T-cell (primary cell): ENCODE measurements at places on chromosomes 2 and 18.

GRCh38 chr2:231219289-231219688, 20.9 kb downstream of the ARMC9 start:
- no peaks in the 10 kb centered on the region for H3K4me1 ChIP-seq
- H3K27me3 ChIP-seq, result no peaks in the 10 kb centered on the region
- H3K36me3 ChIP-seq, result no peaks in the 10 kb centered on the region
- H3K4me3 ChIP-seq, result no peak overlapping the region
- no peak for DNase-seq

DNA sequence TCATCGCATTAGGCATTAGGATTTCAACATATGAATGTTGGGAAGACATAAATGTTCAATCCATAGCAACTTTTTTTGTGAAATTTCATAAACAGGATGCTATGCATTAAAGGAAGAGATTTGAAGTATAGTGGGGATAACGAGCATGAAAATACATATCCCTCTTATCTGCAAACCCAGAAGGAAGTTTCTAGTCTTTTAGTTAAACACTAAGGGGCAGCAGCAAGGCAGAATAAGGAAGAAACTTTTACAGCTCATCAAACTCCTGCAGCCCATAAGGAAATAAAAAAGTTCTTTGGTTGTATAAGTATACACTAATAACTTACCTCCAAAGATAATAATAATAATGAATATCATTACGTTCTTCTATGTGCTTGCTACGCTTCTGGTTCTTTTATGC, 81.5 kb downstream of the CD226 start:
- no peak overlapping the region for H3K27ac ChIP-seq
- DNase-seq, result no peak
- no peak overlapping the region for H3K4me3 ChIP-seq

- H3K27ac ChIP-seq, result no peak overlapping the region
- H3K4me1 ChIP-seq, result no peaks in the 10 kb centered on the region
- H3K27me3 ChIP-seq, result no peaks in the 10 kb centered on the region
Observed at GRCh38 chr2:51247252-51247805, 215.4 kb upstream of the NRXN1 start.

GRCh38 chr2:174844295-174844708, 80.0 kb upstream of the CHRNA1 start:
- H3K36me3 ChIP-seq, result no peaks in the 10 kb centered on the region
- H3K4me3 ChIP-seq, result no peak overlapping the region
- H3K27me3 ChIP-seq, result no peaks in the 10 kb centered on the region
- no peak for DNase-seq

DNA sequence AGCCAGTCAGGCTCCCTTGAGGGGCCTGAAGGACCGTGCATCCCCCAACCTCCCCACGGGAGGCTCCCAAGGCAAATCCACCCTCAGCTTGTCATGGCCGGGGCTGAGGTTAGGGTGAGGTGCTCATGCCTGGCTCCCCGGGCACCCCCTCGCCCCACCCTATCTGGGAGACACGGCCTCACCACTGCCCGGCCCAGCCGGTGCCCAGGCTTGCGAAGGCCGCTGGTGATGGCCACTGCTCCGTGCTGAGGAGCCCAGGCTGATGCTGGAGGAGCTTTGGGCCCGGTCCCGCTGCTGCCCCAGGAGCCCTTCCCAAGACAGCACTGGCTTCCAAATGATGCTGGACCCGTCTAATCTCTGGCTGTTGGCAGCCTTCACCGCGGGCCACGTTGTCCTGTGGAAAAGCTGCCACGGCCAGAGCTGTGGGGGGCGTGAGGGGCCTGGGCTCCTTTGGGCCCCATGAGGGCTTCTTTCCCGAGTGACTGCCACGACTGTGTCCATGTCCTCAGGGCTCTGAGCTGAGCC, 135.7 kb upstream of the CTDP1 start:
- H3K27me3 ChIP-seq, result peaks cover 30% of the 10 kb centered on the region
- no peaks in the 10 kb centered on the region for H3K4me1 ChIP-seq
- H3K36me3 ChIP-seq, result no peaks in the 10 kb centered on the region

- no peaks in the 10 kb centered on the region for H3K36me3 ChIP-seq
- H3K4me1 ChIP-seq, result no peaks in the 10 kb centered on the region
- no peak overlapping the region for H3K4me3 ChIP-seq
- DNase-seq, result no peak
- H3K27ac ChIP-seq, result no peak overlapping the region
Observed at GRCh38 chr2:195636890-195637289, 20.1 kb upstream of the SLC39A10 start.

- H3K4me3 ChIP-seq, result no peak overlapping the region
- no peak for DNase-seq
- H3K27me3 ChIP-seq, result no peaks in the 10 kb centered on the region
- H3K36me3 ChIP-seq, result peaks cover 18% of the 10 kb centered on the region
Observed at GRCh38 chr2:240498171-240498957, 59.4 kb downstream of the ANKMY1 start.

- no peaks in the 10 kb centered on the region for H3K4me1 ChIP-seq
- peaks cover 9% of the 10 kb centered on the region for H3K27me3 ChIP-seq
- no peaks in the 10 kb centered on the region for H3K36me3 ChIP-seq
Observed at GRCh38 chr2:55460562-55460961, 40.9 kb upstream of the CCDC88A start.

DNA sequence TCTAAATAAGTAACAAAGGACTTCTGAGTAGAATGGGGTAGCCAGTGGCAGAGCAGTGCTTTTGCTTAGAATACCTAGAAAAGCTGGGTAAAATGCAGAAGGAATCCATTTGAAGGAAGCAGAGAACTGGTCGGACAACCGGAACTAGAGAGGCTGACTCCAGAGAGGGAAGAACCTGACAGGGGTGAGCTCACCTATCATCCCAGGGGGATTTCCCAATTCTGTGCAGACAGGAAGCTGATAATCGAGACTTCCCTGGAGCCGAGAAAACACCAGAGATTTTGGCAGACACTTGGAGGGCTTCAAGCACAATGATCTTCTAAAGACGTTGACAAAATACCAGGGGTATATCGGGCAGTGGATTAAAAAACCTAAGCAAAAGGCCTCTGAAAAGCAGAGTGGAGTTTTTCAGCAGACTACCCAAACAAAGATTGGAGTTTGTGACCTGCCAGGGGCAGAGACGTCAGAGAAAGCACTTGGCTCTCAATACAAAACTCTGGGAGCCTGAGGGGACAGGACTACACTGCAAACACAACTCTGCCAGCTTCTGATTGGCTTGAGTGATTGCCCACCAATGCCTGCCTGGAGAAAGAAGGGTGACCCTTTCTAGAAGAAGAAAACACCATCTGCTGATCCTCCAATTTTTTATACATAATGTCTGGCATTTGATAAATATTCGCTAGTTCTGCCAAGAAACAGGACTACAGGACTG, 67.5 kb upstream of the TTN start:
- no peaks in the 10 kb centered on the region for H3K36me3 ChIP-seq
- H3K4me1 ChIP-seq, result no peaks in the 10 kb centered on the region
- no peaks in the 10 kb centered on the region for H3K27me3 ChIP-seq
- H3K4me3 ChIP-seq, result no peak overlapping the region
- DNase-seq, result no peak

DNA sequence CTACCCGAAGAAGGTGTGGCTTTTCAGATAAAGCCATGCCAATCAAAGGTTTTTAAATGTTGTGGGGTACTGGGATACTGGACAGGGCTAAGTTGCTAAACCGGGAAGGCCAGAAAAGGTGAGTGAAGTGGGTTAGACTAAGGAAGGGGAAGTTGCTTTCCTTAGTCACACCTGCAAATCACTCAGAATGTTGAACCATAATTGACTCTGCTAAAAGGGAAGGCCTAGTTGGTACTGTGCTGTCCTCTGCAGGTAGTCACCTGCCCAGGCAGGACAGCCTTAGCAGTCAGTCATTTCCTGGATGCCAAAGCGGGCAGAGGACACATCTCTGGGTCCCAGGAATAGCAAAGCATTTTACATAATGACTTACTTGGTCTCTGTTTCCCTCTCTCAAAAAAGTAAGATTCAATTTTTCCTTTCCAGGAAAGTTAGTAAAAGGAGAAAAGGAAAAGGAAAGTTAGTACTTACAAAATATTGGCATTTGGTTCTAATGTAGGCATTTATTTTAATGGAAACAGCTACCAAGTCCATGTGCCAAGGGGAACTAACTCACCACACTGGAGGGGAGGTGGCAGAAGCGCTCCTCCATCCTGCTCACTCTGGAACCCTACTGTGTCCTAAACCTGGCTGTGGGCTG, 60.3 kb downstream of the RFTN2 start:
- H3K36me3 ChIP-seq, result no peaks in the 10 kb centered on the region
- H3K27me3 ChIP-seq, result no peaks in the 10 kb centered on the region
- H3K4me3 ChIP-seq, result no peak overlapping the region
- H3K27ac ChIP-seq, result no peak overlapping the region
- no peak for DNase-seq
- H3K4me1 ChIP-seq, result no peaks in the 10 kb centered on the region

DNA sequence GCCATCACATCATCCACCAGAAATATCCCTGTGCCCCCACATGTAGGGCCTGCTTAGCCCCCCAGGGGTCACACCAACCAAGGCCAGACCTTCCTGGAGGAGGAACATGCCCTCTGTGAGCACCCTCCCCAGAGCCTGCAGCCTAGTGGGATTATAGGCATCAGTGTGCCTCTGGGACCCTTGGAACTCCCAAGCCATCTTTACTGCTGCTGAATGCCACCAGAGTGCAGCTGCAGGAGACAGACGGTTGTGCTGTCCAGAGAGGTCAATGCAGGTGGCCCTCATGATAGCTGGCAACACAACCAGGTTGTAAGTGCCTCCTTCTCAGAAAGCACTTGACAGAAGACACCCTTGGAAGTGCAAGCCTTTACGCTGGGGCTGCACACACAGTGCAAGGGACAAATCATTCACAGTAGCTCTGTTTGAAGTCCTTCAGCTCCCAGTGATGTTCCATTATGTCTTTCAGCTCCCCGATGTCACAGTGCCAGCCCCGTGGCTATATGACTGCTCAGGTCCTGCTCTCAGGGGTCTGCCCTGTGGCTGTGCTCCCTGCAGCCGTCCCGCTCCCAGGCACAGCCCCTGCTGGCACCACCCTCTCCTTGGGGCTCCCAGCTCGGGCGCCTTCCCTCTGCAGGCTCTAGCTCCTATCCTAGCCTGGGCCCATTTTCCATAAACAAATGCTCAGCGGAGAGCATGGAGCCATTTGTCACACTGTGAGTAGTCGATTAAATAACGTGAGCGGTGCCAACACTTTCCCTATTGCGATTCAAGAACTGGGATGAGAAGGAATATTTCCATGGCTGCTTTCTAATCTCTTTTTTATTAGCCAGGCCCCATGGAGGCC, 65.1 kb downstream of the EDAR start:
- H3K4me3 ChIP-seq, result no peak overlapping the region
- DNase-seq, result no peak
- peaks cover 14% of the 10 kb centered on the region for H3K36me3 ChIP-seq

DNA sequence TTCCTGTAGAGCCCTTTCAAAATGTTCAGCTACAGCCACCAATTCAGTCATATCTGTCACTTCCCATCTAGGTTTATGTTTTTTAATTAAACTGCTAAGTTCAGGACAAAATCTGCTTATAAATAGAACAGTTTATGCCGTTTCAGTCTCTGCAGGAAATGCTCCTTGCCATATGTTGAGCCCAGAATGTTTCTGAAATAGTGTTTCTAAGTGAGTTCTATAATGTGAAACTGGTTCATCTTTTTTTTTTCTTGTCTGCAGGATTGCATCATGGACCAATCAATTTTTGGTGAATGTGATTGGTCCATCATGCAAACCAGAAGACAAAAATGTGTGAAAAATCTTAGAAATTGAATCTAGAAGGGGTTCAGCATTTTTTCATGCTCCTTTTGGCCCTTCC, 30.2 kb upstream of the RHOB start:
- H3K4me1 ChIP-seq, result no peaks in the 10 kb centered on the region
- H3K36me3 ChIP-seq, result no peaks in the 10 kb centered on the region
- no peak overlapping the region for H3K27ac ChIP-seq
- H3K4me3 ChIP-seq, result no peak overlapping the region

DNA sequence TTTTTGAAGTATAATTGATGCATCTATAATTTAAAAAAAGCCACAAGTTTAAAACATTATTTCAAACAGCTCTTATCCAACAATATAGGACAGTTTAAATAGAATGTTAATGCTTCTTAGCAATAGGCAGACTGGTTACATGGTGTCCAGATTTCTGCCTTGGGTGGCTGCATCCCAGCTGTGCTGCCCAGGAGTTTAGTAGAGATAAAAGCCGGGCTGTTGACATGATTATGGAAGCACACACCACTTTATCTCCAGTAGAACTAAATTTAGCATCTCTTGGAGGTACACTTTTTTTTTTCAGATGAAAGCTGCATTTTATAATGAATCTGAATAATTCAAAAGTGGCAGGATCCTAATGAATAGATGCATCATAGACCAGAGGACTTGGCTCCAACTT, 309.7 kb downstream of the PLCL1 start:
- H3K27ac ChIP-seq, result no peak overlapping the region
- no peaks in the 10 kb centered on the region for H3K27me3 ChIP-seq
- no peaks in the 10 kb centered on the region for H3K4me1 ChIP-seq

- no peaks in the 10 kb centered on the region for H3K27me3 ChIP-seq
- no peak overlapping the region for H3K4me3 ChIP-seq
- H3K27ac ChIP-seq, result no peak overlapping the region
- peaks cover 13% of the 10 kb centered on the region for H3K4me1 ChIP-seq
Observed at GRCh38 chr2:164839914-164840457, 1.6 kb downstream of the COBLL1 start.

- peaks cover 4% of the 10 kb centered on the region for H3K27me3 ChIP-seq
- DNase-seq, result no peak
- H3K4me1 ChIP-seq, result peaks cover 14% of the 10 kb centered on the region
- H3K27ac ChIP-seq, result no peak overlapping the region
Observed at GRCh38 chr2:29113027-29113686, 2.1 kb upstream of the CLIP4 start.

DNA sequence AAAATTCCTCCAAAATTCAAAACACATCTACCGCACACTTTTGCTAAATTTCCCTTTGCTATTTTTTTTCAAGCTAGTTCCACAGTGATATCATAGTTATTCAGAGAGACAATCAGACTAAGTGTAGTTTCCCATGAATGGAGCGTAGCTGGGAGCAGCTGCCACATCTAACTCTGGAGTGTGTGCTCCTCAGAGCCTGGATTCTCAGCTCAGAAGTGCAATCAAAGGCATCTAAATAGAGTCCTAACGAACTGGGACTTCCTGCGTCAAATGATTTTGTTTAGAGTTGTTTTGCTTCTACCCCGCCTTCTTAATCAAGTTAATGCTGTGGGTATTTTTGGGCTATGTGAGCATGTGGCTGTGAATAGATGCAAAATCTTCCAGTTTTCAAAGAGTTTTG, 160.3 kb downstream of the TMEM18 start:
- H3K4me1 ChIP-seq, result no peaks in the 10 kb centered on the region
- no peak overlapping the region for H3K27ac ChIP-seq
- DNase-seq, result no peak
- no peaks in the 10 kb centered on the region for H3K36me3 ChIP-seq
- H3K27me3 ChIP-seq, result no peaks in the 10 kb centered on the region

DNA sequence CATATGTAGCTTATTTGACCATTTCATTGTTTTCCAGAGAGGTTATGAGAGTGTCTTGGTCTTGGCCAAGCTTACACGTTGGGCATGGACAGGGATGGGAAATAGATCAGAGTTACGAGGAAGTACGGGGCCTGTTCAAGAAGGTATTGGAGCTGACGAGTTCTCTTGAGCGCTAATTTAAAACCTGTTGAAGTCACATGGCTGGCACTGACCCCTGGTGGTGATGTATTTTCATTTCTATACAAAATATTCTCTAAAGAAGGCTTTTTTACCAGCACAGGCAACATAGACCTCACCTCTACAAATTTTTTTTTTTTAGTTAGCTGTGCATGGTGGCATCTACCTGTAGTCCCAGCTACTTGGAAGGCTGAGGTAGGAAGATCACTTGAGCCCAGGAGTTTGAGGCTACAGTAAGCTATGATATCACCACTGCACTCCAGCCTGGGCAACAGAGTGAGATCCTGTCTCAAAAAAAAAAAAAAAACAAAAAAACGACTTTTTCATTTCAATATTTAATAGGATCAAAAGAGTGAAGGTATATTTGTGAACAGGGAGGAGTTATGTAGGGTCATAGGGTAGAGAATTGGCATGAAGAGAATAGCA, 19.6 kb downstream of the UGP2 start:
- no peak overlapping the region for H3K27ac ChIP-seq
- peaks cover 15% of the 10 kb centered on the region for H3K4me1 ChIP-seq
- H3K36me3 ChIP-seq, result peaks cover 39% of the 10 kb centered on the region
- no peaks in the 10 kb centered on the region for H3K27me3 ChIP-seq
